ENCODE measurements at places on chromosomes 6 and 20.
A peak's percentile ranks its signal among the peaks of the same experiment; 100 is the strongest.

DNA sequence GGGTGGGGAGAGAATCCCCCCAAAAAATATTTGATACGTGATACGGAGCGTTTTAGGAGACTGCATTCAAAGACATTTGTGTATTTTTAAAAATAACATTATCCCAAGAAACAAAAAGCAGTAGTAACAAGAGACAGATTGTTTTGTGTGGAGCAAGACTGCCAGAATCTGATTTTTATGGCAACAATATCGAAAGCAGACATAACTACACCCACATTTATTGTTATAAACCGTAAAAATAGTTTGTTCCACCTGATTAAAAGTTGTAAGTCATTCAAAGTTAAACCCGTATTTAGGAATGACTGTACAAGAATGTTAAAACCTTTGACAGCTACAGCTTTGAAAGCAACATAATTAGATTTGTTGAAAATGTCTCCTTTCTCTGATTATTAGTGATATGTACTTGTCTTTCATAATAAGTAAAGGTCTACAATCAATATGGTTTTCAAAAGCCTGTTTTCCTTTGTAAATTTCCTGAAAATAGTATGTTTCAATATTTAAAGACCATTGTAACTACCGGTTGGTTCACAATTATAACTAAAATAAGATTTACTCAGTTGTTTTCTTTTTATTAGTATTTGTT lies 2.7 kb downstream of the EYA4 start:
- DNase-seq = no peak

- peak; percentile 82 for DNase-seq
Measured at GRCh38 chr20:3753098-3753497, 14.5 kb downstream of the ADISSP start.

GRCh38 chr6:37702314-37702713 lies 4.6 kb upstream of the MDGA1 start:
- DNase-seq = no peak

GRCh38 chr20:17202673-17203072 lies 24.2 kb upstream of the PCSK2 start:
- DNase-seq = no peak

DNA sequence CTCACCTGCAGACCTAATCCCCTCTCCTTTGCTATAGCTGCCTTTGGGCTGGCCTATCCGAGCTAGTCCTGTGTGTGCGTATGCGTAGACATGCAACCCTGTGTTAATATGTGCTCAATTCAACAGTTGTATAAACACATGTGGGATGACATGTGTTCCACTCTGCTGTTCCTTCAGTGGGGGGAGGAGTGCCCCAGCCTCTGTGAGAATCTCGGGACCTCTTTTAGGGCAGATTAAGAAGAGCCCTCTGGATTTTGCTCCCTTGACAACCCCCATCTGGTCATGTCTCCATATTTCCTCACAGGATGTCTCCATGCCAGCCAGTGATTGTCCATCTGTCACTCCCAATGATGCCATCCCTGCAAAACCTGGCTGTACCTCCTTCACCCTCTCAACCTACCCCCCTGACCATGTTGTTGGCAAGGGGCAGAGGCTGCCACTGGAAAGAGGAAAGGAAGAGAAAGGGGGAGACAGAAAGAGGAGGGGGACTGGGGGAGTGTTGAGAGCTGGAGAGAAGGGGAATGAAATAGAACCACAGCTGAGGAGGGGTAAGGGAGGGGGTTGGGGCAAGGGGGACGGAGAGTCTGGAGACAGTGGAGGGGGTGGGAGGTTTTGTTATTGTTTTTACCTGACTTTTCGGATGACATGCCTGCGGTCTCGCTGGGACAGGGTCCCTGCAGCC lies 417 bp downstream of the PRRT1 start:
- no peak for DNase-seq

DNA sequence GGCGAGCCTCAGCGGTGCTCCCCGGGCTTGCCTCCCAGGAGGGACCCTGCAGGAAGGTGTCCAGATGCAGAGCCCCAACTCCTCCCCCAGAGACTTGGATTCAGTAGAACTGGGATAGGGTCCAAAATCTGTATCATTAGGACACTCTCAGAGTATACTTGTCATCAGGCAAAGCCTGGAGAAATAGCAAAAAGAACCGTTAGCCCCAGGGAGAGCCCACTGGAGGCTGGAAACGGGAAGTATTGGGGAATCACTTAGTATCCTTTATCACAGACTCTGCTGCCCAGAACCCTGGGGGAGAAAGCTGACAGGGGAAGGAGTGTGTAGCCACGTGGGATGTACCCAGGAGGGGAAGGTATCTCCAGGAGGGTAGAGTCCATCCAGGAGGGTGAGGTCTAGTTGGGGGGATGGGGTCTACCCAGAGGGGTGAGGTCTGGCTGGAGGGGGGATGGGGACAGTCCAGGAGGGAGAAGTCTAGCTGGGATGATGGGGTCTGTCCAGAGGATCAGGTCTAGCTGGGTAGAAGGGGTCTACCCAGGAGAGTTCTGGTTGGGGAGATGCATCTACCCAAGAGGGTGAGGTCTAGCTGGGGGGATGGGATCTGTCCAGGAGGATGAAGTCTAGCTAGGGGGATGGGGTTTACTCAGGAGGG lies 107.2 kb downstream of the LY86 start:
- DNase-seq = no peak

DNA sequence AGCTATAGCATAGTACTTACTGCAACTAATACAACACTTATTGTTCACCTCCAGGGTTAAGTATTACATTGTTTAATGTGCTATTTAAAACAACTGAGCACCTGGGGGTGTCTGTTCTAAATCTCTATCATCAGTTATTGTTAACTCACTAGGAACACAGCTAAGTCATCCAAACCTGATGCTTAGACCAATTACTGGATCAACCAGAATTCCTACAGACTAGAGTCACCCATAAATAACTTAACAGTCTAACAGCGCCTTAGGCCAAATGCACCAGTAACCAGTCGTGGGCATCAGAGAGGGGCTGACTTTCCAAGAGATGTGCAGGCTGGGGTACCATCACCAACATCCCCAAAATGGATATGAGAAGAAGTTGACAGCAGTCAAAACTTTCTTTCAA lies 110.7 kb downstream of the ADTRP start:
- no peak for DNase-seq

DNA sequence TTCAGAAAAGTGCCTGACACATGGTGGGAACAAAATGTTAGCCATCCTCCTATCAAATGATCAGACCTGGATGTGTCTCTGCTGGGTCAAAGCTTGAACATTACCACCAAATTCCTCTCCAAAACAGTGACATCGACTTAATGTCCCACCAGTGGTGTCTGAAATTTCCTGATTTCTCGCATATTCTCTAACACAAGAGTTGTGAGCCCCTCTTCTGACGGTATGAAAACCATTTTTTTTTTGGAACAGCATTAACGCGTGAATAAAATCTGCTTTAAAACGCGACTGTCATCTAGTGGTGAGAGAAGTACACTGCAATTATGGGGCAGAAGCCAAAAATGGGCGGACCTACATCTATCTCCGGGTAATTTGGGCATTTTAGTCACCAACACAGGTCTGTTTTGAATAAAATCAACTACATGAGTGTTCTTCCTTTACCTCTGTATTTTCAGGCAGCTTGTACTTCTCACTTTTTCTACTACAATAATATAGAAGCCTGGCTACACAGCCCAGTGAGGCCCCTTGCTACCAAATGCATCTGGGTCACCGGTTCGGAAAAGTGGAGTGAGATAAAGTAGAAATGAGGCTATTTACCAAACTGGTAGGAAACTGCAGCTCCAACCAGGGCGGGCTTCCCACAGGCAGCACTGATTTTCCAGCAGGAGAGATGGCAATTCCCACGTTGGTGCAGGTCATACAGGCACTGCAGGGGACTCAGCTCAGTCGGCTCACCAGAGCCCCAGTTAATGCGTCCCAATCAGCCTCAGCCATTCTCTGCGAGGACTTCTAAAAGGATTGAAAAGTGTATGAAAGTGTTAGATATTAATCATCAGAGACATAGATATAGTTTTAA lies 27.4 kb downstream of the MGME1 start:
- peak; percentile 75 for DNase-seq

- no peak for DNase-seq
Measured at GRCh38 chr6:170062915-170063241, 228.0 kb downstream of the DLL1 start.

- no peak for DNase-seq
Measured at GRCh38 chr6:91442342-91442741, 855.5 kb upstream of the MAP3K7 start.

DNA sequence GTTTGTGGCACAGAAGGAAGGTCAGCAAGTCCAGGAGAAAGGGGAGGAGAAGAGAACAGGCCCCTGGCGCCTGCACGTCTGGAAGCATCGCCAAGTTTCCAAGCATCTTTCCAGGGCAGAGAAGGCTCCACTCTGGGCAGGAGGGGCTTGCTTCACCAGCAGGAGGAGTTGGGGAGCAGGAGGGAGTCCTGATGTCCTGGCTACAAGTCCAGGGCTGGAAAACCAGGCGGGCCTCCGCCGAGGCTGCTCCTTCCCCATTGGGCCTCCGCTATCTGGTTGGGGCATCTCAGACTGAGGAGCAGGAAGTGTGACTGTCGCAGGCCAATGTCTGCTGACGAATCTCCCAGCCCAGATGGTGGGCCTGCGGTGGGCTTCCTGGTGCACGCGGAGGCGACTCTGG lies 421.9 kb downstream of the PREX1 start:
- DNase-seq = peak; percentile 46

DNA sequence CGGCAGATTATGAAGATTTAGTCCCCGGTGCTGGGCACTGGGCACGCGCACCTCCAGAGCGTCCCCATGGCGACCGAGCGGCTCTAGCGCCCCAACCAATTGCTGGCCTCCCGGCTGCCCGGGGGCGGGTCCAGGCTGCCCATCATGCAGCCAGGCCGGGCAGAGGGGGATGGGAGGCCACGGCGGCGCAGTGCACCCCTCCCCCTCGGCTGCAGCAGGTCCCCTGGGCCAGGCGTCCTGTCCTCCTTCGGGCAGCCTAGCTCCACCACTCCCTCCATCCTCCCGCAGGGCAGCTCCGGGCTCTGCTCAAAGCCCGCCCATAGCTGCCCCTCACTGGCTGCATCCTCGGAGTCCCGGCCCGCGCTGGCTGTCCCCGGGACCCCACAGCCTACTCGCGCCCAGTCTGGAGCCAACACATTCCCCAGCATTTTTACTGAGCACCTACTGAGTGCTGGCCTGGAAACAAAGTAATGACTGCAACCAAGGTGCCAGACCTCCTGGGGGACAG lies 99.4 kb downstream of the ASXL1 start:
- peak; percentile 99 for DNase-seq

- peak; percentile 75 for DNase-seq
Measured at GRCh38 chr6:7468382-7469081, 72.9 kb upstream of the DSP start.

- DNase-seq = no peak
Measured at GRCh38 chr6:80674669-80675068, 568.2 kb downstream of the BCKDHB start.

GRCh38 chr6:157305670-157306653 lies 17.4 kb downstream of the TMEM242 start:
- no peak for DNase-seq

DNA sequence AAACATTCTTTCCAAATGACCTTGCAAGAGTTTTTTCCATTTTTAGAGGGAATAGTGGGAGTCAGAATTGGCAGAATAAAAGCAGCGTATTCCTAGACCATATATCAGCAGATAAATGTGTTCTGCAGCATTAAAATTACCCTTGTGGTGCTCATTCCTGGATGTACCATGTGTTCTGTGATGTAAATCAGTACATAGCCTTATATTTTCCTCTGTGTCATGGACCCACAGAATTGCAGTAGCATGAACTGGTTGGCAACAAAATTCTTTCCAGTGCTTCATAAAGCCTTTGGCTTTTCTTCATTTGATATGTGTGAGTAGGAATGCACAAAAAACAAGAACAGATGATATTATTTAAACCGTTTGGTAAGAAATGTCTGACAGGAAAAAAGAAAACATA lies 32.5 kb downstream of the ANKEF1 start:
- DNase-seq = no peak

DNA sequence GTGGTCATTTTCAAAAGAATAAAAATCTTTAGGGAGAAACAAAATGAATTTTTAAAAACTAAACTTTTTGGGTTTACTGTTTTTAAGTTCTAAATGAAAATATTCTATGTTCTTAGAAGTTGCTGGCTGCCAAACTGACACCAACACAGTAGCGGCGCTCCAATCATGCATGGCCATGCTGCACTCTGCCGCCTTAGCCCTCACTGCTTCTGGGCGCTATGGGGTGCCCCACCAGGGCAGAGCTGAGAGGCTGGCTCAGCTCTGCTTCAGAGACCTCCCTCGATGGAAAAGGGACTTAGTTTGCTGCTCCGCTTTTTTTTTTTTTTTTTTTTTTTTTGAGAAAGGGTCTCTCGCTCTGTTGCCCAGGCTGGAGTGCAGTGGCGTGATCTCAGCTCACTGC lies 20.9 kb downstream of the EZR start:
- no peak for DNase-seq

- peak; percentile 93 for DNase-seq
Measured at GRCh38 chr6:41733707-41734665, 1.4 kb downstream of the TFEB start.

GRCh38 chr6:120260636-120261035 lies 911.1 kb upstream of the MAN1A1 start:
- DNase-seq = no peak

GRCh38 chr6:111556004-111556403 lies 49.7 kb downstream of the TRAF3IP2 start:
- no peak for DNase-seq

- DNase-seq = no peak
Measured at GRCh38 chr6:149182262-149182661, 135.2 kb upstream of the TAB2 start.

- DNase-seq = no peak
Measured at GRCh38 chr6:57183336-57183735, 11.2 kb downstream of the BAG2 start.

Data from SK-N-SH (cell line).